ENCODE measurements at places on chromosomes 2 and 18.

GRCh38 chr2:33340280-33340679 is 136.2 kb upstream of the RASGRP3 start:
- DNase-seq, result no peak

- no peak for DNase-seq
Measured at GRCh38 chr18:45330170-45330594, 285.1 kb upstream of the SLC14A2 start.

GRCh38 chr2:48113767-48114166 is 207.5 kb upstream of the FBXO11 start:
- DNase-seq, result no peak

GRCh38 chr2:55459714-55460274 is 40.1 kb upstream of the CCDC88A start:
- no peak for DNase-seq

DNA sequence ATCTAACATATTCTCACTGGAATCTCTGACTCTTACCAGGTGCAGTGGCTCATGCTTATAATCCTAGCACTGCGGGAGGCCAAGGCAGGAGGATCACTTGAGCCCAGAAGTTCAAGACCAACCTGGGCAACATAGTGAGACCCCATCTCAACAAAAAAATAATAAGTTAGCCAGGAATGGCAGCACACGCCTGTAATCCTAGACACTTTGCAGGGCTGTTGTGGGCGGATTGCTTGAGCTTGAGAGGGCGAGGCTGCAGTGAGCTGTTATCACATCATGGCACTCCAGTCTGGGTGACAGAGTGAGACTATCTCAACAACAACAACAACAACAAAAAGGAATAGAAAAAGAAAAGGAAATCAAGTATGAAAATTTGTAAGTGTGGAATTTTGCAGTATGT is 306.5 kb upstream of the CYP26B1 start:
- no peak for DNase-seq

GRCh38 chr2:54655046-54655809 is 68.2 kb upstream of the EML6 start:
- no peak for DNase-seq

DNA sequence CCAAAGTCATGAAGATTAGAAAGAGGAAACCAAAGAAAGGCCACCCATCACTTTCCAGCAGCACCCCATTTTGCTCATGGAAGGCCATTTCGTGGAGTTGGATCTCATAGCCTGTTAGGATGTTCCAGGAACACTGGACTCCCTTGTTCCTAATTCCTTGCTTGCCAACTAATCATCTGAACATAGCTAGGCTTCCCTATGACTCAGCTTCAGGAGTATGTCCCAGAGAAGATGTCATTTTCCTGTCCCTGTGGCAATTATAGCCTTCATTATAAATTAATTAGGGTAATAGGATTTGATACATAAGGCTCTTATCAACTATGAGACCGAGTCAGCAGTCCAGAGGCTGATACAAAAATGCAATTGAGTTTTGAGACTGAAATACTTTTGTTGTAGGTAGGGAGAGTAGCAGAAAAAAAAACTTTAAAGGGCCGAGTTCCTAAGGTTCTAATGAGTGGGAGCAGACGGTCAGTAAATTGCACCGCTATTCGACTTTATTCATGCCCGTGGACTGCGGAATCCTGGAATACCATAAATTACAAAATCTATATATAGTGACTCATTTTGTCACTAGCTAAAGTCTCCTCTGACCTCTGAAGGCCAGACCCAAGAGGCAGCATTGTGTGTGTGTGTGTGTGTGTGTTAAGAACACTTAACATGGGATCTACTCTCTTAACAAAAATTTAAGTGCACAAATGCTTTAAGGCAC is 311.8 kb downstream of the FBXO15 start:
- DNase-seq, result no peak

- DNase-seq, result no peak
Measured at GRCh38 chr2:150528861-150529801, 41.7 kb upstream of the RND3 start.

DNA sequence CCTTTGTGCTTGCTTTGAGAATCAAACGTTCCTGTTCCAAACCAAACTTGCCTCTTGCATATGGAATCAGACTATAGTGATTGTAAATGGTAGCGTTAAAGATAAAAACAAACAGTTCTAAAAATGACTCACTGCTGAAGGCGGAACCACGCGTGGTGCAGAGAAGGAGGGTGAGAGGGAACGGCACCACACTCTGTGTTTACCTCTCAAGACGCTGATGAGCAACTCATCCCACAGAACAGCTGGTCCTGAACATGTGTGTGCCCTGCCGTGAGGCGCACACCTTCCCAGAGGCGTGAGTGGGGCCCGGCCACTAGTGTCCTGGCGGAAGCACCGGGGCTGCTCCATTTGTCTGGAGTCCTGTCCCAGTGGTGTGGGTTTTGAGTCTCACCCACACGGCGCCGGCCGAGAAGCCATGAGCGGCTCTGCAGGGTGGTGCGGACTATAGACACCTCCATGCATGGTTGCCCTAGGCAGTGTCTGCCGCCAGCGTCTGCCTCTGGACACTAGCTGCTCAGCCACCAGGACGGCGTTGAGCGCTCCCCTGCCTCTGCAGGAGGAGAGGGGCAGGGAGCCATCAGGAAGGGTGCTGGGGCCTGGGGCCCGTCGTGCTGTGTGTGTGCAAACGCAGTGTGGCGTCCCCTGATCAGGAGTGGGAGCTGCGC is 52.1 kb downstream of the NFATC1 start:
- DNase-seq, result no peak

- DNase-seq, result no peak
Measured at GRCh38 chr2:119385466-119385865, 18.7 kb downstream of the DBI start.

- no peak for DNase-seq
Measured at GRCh38 chr2:179201869-179202268, 62.8 kb downstream of the SESTD1 start.

- DNase-seq, result no peak
Measured at GRCh38 chr2:195662138-195662537, 5.1 kb downstream of the SLC39A10 start.

DNA sequence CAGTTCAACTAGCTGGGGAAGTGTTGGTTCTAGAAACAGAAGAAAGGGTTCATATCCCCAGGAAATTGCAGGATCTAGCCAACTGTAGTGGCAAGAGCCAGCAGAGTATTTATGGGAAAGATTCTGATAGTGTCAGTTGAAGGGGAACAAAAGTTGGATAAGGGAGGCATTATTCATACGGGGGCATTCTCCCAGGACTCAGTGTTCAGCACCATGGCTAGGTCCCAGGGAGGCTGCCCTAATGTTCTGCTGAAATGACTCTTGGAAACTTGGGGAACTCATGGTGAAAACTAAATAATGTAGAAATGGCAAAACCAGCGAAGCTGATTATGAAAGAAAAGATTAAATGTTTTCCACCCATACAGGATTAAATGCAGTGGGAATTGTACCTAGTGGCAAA is 543.7 kb downstream of the TRIB2 start:
- DNase-seq, result no peak

GRCh38 chr18:60024345-60024744 is 124.5 kb downstream of the PMAIP1 start:
- no peak for DNase-seq

DNA sequence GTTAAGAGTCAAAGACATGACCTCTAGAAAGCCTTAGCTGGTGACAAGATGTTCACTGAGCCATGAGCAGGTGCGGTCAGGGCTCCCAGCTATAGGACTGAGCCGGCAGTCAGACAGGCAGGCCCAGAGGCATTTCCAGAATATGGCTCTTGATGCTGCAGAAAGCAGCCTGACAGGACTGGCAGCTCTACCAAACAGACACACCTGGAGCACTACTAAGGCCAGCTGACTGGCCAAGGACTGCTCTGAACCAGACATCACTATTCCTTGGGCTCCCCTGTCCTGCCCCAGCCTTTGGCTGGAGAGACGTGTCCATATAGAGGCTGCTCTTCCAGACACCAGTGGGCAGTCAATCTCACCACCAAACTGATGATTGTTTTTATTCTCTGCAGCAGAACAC is 98.8 kb downstream of the RIF1 start:
- no peak for DNase-seq

GRCh38 chr2:151334082-151334815 is 23.1 kb upstream of the TNFAIP6 start:
- no peak for DNase-seq

DNA sequence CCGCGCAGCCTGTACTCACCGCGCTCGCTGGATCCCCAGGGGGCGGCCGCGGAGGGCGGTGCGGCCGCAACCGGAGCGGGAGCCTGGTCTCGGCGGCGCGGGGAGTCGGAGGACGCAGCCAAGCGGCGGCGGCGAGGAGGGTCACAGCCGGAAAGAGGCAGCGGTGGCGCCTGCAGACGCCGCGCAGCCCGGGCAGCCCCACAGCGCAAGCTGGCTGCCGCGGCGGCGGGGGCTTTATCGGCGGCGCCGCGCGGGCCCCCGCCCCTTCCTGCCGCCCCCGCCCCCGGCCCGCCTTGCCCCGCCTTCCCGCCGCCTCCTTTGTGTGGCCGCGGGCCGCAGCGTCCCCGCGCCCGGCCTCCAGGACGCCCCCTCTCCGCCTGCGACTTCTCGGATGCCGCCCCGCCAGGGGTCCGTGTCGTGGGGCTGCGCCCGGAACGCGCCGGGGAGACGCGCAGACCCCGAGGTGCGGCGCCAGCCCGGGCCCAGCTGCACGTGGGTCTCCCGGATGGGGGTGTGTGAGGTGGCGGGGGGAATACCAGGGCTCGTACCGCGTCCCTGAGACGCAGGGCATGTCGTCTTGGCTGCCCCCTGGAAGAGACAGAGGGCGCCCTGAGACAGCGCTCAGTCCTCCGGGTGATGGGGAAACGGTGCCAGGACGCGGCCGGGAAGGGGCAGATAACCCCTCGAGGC is at the start of gene SERPINE2:
Gene SERPINE2 (minus strand): TSS at position 207 of the 690 bp plus-strand sequence. CDS start 37,386 bp downstream, outside the sequence.
- no peak for DNase-seq

GRCh38 chr18:58455314-58456188 is 173.3 kb downstream of the ALPK2 start:
- DNase-seq, result no peak

GRCh38 chr2:111239107-111239506 is 118.4 kb downstream of the BCL2L11 start:
- DNase-seq, result no peak

DNA sequence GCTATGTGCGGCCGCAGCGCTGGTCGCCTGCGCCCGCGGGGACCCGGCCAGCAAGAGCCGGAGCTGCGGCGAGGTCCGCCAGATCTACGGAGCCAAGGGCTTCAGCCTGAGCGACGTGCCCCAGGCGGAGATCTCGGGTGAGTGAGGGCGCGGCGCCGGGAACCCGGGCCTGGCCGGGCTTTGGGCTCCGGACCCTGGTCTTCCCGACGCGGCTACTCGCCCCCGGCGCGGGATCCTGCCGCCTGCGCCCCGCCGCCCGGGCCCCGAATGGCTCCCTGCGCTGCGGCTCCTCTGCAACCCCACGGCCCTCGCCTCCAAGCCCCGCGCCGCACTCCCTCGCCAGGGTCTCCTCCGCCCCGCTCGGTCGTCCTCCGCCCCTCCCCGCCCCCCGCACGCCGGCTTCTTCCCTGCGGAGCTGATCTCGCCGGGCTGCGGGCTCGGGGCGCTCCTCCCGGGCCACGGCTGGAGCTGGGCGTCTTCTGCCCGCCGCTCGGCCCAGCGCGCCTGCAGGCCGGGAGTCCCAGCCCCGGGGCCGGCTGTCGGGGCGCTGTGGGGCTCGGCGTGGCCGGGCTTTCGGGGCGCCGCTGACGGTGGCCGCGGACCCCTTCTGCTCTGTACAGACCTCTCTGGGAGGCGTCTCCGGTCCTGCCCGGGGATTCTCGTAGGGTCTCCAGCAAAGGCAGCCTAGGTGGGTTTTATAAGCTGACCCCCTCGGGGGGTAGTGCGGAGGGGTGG is 652 bp downstream of the GPC1 start:
- DNase-seq, result no peak

DNA sequence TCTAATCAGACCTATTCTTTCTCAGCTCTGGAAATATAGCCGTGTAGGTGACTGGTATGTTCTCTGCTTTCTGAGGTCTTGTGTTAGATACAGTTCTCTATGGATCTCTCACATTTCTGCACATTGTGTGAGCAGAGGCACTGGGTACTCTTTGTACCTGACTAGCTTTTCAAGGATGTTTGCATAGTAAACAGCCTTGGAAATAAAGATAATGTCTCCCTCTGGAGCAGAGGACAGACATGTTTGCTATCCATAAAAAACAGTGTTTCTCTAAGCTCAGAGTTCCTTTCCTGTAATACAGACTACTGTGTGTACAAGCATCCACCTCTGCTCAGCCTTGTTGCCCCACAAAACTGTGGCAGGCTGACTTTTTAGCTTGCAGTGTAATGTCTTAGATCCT is 279.2 kb downstream of the CTNNA2 start:
- DNase-seq, result no peak

GRCh38 chr2:27664622-27665363 is 1.1 kb downstream of the SLC4A1AP start:
- DNase-seq, result no peak

DNA sequence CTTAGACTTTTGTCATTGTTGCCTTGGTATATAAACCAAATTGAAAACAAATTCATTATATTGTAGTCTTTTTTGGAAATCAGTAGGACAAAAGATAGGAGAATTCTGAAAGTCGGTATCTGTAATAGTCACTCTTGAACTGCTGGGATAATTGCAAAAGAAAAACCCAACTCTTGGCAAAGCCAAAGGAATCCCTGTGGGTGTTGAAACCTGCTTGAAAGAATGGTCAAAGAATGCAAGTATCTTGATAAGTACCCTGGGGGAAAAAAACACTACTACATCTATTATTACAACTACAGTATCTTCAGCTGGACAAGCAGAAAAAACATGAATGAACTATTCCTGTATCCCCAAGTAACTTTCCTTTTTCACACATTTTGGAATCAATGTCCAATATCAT is 7.3 kb upstream of the FAM237A start:
- DNase-seq, result no peak

DNA sequence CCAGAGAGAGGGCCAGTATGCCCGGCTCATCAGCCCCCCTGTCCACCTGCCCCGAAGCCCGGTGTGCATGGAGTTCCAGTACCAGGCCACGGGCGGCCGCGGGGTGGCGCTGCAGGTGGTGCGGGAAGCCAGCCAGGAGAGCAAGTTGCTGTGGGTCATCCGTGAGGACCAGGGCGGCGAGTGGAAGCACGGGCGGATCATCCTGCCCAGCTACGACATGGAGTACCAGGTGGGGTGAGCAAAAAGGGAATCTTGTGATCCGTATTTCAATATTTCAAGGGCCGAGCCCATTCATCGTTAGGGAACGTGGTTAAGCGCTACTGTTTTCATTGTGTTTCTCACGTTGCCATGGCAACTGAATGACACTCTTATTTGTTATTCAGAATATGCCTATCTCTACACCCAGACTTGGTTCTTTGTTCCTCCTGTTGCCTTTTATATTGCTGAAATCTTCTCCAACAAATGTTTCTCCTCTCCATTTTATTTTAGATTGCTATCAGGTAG is 81.5 kb downstream of the NRP2 start:
- no peak for DNase-seq

DNA sequence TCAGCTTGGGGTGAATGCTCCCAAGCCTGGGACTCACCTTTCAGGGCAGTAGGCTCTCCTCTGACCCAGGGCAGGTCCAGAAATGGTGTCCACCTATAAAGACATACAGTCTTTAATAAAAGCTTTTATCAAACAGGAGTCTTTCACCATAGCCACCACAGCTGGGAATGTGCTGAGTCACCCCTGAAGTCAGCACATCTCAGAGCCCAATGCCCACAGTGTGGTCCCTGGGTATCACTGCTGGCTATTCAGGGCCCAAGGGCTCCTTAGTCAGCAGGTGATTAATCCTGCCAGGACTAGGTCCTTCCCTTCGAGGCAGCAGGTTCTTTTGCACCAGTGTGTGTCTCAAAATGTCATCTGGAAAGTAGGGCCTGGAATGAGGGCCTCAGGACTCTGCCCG is 181.9 kb downstream of the MEMO1 start:
- DNase-seq, result no peak

GRCh38 chr2:230794497-230794896 is 70.2 kb upstream of the ITM2C start:
- no peak for DNase-seq

- no peak for DNase-seq
Measured at GRCh38 chr2:182949572-182950189, 83.2 kb upstream of the FRZB start.
